ENCODE measurements at places on chromosomes 7 and 10.

- peak; percentile 10 for DNase-seq
These were observed 139.4 kb downstream of the DKK1 start for GRCh38 chr10:52453501-52453900.

- no peak for DNase-seq
These were observed 97.5 kb downstream of the SKIDA1 start for GRCh38 chr10:21427804-21428481.

DNA sequence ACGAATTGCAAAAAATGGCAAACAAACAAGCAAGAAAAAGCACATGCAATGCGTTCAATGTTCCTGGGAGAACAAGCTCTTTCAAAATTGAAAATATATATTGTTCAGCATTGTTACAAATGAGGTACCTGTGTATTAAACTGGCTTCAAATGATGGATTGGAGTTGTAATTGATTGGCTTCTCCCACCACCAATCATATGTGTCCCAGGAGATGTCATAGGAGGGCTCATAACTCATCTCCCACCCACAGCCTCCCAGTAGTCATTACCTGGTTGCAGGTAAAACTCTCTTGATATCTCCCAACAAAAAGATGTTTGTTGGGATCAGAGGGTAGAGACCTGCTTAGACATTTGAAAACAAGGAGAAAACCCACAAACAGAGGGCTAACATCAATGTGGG lies 302.9 kb downstream of the BAMBI start:
- no peak for DNase-seq

GRCh38 chr7:28036696-28037095 lies 143.9 kb downstream of the JAZF1 start:
- DNase-seq, result no peak

DNA sequence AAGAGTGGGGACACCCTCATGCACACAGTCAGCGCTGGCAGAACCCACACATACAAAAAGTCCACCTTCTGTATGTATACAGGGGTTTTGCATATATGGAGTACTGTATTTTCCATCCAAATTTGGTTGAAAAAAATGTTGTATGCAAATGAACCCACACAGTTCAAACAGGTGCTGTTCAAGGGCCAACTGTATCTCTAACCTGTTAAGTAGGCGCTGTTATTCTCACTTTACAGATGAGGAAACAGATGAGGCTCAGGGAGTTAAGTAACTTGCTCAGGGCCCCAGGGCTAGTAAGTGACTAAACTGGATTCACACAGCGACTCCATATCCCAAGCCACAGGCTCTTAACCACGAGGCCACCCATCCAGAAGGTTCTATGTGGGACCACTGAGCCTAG lies 69.9 kb downstream of the C10orf105 start:
- no peak for DNase-seq

- no peak for DNase-seq
These were observed 49.5 kb downstream of the GNAI1 start for GRCh38 chr7:80183900-80184685.

- DNase-seq, result no peak
These were observed 156.4 kb downstream of the ARID5B start for GRCh38 chr10:62057850-62058249.

DNA sequence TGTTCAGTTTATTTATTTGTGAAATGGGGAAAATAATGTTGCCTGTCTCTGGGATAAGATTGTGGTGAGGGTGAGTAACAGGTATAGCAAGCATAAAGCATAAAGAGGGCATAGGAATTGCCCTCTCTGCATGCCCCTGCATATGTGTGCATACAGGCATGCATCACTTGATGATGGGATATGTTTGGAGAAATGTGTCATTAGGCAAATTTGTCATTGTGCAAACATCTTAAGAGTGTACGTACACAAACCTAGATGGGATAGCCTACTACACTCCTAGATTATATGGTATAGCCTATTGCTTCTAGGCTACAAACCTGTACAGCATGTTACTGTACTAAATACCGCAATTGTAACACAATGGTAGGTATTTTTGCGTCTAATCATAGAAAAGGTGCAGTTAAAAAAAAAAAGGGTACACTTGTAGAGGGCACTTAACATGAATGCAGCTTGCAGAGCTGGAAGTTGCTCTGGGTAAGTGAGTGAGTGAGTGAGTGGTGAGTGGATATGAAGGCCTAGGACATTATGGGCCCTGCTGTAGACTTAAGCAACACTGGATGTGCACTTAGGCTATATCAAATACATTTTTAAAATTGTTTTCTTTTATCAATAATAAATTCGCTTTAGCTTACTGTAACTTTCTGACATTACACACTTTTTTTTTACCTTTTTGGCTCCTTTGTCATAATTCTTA lies 386.5 kb upstream of the ANKRD30A start:
- no peak for DNase-seq

DNA sequence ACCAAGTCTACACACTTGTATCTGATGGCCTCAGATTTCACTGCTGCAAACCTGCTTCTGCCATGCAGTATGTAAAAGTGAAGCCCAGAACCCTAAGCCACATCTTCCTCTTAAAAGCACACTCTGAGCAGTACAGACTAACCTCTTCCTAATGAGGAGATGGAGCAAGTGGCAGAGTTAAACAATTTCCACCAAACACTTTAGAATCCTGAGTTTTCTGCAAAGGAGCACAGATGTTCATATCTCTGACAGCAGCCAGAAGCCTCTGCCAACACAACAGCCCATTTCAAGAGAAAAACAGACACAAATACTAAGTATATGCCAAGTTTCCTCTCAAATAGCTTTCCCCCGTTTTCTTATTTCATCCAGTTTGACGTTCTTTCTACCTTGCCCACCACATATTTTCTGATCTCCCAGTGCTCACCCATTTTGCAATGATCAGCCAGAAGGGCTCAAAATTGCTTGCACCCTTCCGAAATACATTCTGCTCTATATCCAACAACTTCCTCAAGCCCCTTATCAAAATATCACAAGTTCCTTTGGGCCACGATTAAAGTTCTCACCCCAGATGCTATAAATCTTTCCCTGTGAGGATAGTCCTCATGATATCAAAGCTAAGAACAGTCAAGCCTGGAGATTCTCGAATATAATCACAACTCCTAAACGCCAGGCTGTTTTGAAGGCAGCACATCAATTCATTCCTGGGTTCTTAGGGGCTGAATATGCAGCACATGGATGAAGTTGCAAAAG lies 27.5 kb downstream of the ELMO1 start:
- no peak for DNase-seq

DNA sequence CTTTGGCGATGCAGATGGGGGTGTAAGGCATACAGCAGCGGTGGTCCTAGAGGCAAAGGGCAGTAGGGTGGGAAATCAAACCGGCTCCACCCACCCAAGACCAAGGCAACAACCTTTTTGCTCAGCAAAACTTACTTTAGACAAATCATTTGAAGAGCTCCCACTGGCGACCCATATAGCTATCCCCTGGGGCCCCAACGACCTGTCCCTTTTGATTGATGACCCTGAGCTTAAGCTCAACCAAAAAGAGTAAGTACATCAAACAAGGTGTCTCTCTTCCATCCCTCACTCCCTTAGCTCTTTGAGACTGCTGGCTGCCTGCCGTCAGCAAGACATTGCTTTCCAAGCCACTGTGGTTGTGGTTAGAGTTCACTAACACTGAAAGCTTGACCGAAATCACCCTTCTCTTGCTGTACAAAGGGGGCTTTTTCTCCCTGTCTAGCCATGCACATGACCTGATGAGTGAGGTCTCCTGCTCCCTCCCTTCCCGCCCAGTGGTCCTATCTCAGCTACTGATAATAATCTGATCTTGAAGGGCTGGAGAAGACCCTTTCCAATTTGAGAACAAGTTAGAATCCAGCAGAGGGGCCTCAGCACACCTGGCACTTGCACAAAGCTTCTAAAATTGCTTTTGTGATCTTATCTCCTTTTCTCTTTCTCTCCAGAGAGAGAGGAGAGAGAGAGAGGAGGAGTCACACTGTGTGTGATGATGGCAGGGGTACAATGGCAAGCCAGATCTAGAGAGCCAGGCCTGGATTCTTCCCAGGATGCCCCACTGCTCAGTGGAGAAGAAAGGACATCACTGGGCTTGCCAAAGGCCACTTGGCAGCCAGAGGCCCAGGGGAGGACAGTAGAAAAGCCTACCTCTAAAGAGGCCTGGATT lies 42.2 kb downstream of the XPNPEP1 start:
- DNase-seq, result no peak

DNA sequence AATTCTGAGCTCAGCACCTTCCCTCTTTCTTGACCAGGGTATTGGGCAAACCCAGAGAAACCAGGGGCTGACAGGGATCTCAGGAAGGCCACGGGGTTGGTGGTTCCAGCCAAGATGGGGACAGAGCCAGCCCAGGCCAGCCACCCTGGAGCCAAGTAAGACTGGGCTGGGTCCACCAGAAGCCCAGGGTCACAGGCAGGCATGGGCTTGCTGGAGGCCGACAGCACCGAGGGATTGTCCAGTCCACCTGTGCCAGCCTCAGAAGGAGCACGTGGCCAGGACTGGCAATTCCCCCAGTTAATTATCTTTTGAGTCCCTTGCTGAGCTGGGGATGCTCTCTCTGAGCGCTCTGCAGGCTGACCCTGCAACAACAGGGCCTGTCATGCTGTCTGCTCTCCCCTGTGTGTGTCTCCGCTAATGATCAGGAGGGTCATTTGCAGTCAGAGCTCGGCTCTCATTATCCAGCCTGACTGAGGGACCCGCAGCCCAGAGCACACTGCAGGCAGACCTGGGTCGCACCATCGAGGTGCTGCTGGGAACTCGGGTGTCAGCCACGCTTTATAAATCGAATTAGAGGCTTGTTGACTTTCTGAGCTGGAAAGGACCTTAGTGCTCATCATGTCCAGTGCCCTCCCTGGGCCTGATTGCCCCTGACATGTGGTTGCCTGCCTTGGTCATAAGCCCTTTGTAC lies 69.5 kb upstream of the PPIF start:
- no peak for DNase-seq

DNA sequence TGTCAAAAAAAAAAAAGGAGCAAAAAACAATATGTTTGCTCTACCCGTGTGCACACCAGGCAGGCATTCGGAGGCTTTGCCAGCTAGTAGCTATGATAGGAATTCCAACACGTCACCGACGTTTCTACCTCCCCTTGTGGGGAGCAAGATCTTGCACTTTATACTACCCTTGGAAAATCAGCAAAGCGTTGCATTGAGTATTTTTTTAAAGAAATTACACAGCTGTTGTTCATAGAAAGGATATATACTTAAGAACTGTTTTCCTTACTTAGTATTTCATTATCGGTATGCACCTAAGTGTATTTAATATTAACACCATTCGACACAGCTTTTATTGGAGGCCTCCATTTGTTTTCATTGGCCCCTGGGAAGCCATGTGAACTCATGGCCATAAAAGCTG lies 159.9 kb upstream of the MGMT start:
- no peak for DNase-seq

GRCh38 chr7:40916813-40917212 lies 782.0 kb downstream of the SUGCT start:
- DNase-seq, result peak; percentile 28

- no peak for DNase-seq
These were observed 80.8 kb downstream of the ZNF467 start for GRCh38 chr7:149692557-149692982.

DNA sequence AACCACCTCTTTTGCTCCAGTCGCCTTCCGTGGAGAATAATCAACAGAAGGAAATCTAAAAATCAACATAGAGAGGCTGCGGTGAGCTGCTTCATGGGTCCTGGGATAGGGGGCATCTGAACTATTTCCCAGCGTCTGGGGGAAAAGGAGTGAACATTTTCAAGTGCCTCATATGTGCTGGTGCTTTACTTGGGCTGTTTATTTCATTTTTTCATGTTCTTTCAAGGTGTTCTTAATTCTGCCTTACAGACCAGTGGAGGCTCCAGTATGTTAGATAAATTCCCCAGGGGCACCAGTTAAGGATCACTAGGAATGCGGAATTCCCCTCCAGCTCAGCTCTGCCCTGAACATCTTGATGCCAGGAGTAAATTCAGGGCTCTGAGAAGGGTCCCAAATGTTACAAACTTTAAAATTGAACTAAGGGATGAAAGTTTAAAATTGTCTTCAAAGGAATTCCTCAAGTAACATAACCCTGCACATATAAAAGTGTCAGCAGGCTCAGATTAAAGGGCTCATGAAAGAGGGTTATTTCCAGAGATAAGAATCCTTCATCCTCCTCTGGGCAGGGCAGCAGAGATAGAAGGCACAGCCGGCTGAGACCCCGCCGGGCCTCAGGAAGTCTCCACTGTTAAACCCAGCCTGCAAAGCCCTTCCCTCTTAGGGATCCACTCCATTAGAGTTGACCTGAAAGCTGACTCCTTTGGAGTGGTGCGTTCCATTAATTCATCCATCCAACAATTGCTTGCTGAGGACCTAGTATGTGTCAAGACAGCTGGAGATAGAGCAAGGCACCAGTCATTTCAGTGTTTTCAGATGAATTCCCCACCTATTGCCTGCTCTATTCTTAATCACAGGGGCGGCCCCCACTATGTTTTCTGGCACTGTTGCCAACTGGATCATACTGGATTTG lies 345.8 kb downstream of the KCNMA1 start:
- DNase-seq, result peak; percentile 38

DNA sequence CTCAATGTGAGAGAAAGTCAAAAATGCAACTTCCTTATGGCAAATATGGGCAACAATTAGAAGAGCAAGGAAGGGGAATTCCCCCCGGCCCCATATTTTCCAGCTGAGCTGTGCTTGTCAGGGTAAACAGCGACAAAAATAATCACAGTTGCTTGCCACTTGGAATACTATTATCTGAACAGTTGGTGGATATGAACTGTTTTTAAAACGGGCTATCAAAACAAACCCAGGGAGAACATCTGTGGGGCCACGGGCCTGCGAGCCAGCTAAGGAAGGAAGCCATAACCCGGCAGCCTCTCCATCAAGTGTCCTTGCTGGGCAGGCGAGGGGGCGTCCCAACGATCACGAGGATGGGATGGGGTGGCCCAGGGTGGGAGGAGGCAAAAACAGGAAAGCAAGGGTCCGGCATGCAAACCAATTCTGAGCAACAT lies 228.4 kb downstream of the ARHGAP12 start:
- DNase-seq, result peak; percentile 10

GRCh38 chr10:63884426-63884825 lies 363.2 kb downstream of the REEP3 start:
- no peak for DNase-seq

GRCh38 chr10:1516492-1517165 lies 220.7 kb downstream of the ADARB2 start:
- no peak for DNase-seq

DNA sequence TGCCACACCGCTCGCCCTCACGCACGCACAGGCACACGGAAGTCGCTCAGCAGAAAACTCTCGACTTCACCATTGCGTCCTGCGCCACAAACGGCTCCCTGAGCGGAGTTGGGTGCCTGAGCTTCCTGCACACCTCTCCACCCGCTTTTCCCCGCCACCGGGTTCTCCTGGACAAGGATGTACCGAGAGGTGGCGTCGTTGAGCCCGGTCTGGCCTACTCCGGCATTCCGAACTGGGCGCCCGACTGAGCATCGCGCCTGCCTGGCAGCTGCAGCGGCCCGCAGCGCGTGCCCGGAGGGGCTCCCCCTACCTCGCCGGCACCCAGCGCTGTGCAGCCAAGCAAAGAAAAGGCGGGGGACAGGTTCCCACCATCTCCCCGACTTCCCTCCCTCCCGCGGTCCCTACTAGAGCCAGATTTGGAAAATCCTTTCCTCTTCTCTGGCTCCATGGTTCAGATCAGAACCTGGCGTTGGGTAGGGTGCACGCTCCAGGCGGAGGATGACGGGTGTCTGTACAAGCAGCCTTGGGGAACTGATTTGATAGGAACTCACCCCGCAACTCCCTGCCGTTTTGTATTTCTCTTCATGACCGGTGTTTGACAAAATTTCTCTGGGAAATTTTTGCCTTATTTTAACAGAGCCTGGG lies 1.7 kb downstream of the SORCS3 start:
- no peak for DNase-seq

All from fibroblast of villous mesenchyme (primary cell).